Regular cardiac myocyte (primary cell): ENCODE measurements at places on chromosomes 7 and 10. TPM values are rescaled to one million over a fixed set of nuclear protein-coding genes. Genes with fewer than 3 reads are reported as not detected.

CTAGE4 gene
- 0.19 and 0.28 TPM in 2 replicates for total RNA-seq

BEND7 gene
- 0.58 and 2.3 TPM in 2 replicates for total RNA-seq

FEZF1 gene
- total RNA-seq = not detected in 2 replicates

CHAT gene
- total RNA-seq = not detected in 2 replicates

SFTPD gene
- not detected in 2 replicates for total RNA-seq

TNKS2 gene
- total RNA-seq = 52.0 and 56.1 TPM in 2 replicates

OR13A1 gene
- not detected in 2 replicates for total RNA-seq

OR2A42 gene
- under 0.01 TPM in 1 of 2 replicates, not detected in the other for total RNA-seq

BCCIP gene
- total RNA-seq = 38.3 and 106 TPM in 2 replicates

PEX1 gene
- 16.5 and 25.7 TPM in 2 replicates for total RNA-seq

TMEM270 gene
- not detected in 2 replicates for total RNA-seq

VSIR gene
- 17.1 and 26.5 TPM in 2 replicates for total RNA-seq
